Caki2 (cell line): ENCODE measurements at places on chromosomes 2 and 18.
A peak's percentile ranks its signal among the peaks of the same experiment; 100 is the strongest.

DNA sequence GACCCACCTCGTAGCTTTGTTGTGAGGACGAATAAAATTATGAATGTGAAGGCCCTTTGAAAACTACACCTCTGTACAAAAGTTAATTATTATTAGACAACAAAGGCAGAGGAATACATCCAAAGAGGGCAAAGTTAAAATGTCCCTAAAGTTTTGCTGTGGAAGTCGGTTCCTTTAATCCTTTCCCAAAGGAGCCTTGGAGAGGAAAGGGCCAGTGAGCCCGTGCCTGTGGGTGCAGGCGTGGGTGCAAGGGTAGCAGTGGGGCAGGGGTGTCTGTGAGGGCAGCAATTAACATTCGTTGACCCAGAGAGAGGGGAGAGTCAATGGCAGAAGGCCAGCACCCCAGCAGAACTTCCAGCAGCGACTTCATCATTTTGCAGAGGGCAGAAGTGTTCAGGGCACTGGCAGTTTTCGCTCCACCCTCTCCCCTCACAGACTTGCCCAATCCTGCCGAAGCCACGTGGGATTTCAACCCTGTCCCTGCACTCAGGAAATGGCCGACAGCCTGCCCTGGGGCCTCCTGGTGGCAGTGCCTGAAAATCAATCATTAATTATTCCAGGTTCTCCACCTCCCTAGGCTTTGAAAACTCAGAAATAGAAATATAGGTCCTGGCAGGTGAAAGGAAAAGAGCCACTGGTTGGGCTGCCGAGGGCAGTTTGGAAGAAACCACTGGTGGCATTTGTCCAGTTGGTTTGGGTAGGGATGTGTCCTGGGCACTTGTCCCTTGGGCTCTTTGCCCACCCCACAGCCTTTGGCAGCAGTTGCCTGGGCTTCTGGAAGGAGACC lies 4.2 kb upstream of the PAX8 start:
- peak; percentile 99 for DNase-seq

DNA sequence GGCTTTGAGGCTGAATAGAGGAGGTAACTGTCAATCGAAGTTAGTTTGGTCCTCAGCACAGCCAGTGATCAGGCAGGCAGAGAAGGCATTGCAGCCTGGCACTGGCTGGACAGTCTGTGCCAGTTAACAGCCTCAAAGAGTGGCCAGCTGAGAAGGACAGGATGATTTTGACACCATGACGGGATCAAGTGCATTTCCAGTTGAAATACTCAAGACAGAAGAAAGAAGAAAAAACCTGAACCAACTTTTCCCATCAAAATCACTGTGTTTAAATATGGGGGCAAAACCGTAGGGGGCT lies 96.7 kb upstream of the ZCCHC2 start:
- DNase-seq = no peak

- no peak for DNase-seq
Observed at GRCh38 chr2:238969857-238970256, 122.0 kb downstream of the TWIST2 start.

- no peak for DNase-seq
Observed at GRCh38 chr18:3610813-3611212, 160.8 kb downstream of the TGIF1 start.

DNA sequence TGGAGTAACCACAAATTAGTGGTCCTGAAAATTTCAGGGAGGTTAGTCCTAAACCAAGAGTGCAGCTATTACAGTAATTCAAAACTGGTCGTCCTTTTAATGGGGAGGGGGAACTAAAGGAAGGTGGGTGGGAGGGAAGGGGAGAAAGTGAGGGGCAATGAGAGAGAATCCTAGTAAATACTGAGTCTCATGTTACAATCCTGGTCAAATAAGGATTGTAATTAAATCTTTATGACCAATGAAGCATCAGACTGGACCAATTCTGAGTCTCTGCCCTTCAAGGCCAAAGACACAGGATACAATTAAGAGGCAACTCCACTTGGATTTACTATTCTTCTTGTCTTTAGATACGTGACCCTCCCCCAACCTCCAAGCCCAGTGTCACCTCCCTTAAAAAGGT lies 262.9 kb downstream of the BCL11A start:
- no peak for DNase-seq

GRCh38 chr2:195932-196331 lies 67.9 kb downstream of the SH3YL1 start:
- no peak for DNase-seq

- DNase-seq = no peak
Observed at GRCh38 chr18:61815885-61816470, 76.8 kb downstream of the RNF152 start.

DNA sequence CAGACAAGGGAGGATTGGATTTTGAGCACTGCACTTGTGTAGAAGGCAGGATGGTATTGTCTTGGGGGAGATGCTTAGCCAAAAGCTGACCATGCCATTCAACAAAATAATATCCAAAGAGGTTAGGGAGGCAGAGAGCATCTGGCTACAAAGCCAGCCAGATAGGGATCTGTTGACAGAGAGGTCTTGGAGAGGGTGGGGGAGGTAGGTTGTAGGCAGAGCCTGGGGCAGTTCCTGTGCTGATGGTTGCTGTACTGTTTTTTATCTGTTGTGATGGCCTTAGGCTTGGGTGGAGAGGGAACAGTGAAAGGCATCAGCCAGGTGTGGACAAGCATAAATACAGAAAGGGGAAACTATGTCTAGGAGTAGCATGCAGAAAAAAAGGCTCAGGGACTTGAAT lies 100.9 kb downstream of the AQP4 start:
- DNase-seq = no peak

GRCh38 chr2:231526341-231527090 lies 3.7 kb downstream of the NMUR1 start:
- DNase-seq = no peak

DNA sequence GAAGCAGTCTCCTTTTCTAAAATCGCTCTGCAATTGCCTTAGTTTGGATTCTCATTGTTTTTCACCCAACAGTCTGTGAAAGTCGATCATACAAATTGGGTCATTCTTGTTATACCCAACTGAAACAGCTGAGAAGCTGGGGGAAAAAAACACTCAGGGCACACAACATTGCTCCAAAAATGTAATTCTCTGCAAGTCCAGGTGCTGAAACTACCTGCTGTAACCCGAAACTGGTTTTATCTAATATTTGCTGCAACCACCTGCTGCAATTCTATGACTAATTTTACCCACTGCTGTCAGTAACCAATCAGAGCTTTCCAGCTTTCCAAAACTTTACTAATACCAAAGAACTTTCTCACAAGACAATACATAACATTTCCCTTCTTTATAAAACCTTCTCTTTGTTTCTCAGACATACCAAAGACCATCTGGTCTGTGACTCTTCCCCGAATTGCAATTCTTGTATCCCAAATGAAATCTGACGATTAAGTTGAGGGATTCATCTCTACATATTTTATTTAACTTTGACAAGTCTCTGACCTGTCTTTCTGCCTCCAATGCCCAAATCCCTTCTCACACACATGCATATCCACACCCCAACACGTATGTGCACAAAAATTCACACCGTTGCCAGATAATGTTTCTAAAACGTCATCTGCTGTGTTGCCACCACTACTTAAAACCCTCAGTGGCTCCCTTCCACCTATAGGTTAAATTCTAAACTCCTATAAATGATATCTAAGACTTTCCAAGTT lies 198.3 kb downstream of the PIEZO2 start:
- DNase-seq = no peak

GRCh38 chr2:239472235-239472775 lies 71.5 kb upstream of the HDAC4 start:
- no peak for DNase-seq

DNA sequence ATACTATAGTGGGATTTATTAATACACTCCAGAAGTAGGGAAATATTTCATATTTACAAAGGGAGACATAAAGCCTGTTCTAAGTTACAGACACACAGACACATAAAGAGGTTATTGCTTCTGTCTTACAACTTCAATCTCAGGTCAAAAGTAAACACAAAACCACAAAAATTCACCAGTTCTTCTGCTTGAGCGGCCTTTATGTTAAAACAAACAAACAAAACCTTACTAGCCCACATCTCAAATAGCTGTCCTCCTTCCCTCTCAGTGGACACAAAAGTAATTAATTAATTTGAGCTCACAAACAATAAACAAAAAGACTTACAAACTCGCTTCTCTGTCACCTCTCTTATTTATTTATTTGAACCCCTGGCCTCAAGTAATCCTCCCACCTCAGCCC lies 1.5 kb upstream of the ASNSD1 start:
- peak; percentile 24 for DNase-seq

DNA sequence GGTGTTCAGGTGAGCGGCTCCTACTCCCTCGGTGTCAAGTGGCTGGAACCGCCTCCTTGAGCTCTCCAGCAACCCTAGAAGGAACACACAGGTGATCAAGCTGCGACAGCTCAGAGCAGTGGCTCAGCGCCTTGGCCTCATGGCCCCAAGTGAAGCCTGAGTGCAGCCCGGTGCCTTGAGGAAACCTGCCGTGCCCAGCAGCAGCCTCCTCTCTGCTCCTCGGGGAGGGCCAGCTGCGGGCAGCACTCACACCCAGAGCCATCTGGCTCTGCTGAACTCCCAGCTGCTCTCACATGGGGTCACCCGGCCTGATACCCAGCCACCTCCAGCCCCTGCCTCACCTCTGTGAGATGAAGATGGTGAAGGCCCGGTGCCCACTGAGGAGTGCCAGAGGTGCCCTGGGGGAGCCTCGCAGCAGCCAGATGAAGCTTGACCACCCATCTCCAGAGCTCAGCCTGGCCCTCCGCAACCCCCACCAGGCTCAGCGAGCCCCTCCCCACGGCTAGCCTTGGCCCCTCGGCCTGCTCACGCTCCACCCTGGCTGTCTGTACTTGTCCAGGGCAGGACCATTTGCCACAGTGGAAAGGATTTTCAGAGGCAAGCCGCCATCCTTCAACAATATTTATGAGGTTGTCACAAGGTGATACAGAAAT lies 70.6 kb upstream of the RAB6C start:
- DNase-seq = no peak

DNA sequence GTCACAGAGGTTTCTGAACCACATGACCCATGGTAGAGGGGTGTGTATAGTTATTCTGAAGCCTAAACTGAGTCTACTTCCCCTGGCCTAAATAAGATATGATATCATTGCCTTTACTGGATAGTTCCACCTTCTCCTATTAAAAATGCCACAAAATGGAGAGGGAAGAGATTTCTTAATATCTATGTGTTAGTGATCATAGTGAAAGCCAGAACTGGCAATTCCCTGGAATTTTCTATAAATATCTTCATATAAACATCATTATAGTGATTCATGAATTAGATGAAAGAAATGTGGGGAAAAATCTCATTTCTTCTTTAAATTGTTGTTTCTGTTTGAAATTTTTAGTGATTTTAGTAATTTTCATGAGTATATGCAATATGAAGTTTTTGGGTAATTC lies 45.8 kb downstream of the TSHZ1 start:
- no peak for DNase-seq

- no peak for DNase-seq
Observed at GRCh38 chr18:26071020-26071419, 19.4 kb downstream of the SS18 start.

- no peak for DNase-seq
Observed at GRCh38 chr2:23592898-23593751, 208.1 kb downstream of the KLHL29 start.

DNA sequence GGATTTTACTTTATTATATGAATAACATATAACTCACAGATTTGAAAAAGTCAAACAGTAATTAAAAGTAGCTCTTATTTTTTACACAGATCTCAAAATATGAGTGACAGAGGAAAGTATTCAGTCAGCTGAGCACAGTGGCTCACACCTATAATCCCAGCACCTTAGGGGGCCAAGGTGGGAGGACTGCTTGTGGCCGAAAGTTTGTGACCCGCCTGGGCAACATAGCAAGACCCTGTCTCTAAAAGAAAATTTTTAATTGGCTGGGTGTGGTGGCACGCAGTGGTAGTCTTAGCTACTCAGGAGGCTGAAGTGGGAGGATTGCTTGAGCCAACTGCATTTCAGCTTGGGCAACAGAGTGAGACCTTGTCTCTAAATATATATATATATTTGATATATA lies 19.2 kb upstream of the UGP2 start:
- no peak for DNase-seq

DNA sequence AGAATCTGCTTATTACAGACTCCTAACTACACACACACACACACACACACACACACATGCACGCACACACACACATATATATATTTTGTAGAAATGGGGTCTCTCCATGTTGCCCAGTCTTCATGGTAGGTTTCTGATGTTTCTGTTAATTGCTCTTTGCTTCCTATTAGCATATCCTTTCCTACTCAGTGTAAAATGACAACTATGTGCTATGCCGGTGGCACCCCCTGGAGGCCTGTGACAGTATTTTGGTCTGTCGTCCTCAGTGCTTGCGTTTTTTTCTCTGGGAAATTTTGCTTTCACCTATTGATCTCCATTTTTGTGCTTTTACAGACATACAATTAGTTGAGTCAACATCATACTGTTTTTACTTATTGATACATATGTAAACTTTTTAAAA lies 322.1 kb downstream of the LRRTM1 start:
- no peak for DNase-seq

GRCh38 chr2:226478109-226478809 lies 321.4 kb downstream of the IRS1 start:
- peak; percentile 92 for DNase-seq

- peak; percentile 88 for DNase-seq
Observed at GRCh38 chr18:10660179-10660884, 134.5 kb downstream of the NAPG start.

- DNase-seq = no peak
Observed at GRCh38 chr2:224041554-224041953, 2.5 kb upstream of the SERPINE2 start.
